ENCODE measurements at places on chromosomes 2 and 18.

DNA sequence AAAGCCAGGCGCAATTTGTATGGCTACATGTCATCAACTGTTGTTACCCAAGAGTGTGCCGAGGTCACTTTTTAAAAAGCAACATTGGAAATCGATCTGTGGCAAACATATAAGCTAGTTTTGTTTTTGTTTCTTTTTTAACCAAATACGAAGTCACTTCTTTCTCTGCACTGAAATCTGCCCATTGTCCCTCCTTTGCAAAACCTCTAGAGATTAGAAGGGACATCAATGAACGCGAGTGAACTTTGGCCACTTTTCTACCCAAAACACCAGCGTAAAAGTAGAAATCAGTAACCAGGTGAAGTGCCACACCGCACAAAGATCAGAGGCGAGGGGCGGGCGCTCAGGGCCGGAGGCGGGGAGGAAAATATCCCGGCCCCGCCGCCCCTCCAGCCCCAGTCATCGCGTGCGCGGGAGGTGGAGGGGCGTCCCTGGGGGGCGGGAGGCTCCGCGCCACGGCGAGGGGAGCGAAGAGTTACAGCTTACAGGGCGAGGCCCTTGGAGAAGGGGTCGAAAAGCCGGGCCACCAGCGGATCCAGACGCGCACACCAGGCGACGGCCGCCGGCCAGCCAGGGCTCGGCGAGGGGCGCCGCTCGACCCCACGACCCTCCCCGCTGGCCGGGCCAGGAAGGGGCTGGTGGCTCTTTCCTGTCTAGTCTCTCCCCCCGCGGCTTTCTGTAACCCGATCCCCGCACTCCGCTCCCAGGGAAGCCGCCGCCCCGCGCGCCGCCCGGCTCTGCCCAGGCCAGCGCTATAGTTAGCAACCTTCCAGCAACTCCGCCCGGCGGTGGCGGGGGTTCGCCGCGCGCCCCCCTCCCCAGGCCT is 993 bp downstream of the RBMS1 start:
- DNase-seq, result peak; percentile 67

DNA sequence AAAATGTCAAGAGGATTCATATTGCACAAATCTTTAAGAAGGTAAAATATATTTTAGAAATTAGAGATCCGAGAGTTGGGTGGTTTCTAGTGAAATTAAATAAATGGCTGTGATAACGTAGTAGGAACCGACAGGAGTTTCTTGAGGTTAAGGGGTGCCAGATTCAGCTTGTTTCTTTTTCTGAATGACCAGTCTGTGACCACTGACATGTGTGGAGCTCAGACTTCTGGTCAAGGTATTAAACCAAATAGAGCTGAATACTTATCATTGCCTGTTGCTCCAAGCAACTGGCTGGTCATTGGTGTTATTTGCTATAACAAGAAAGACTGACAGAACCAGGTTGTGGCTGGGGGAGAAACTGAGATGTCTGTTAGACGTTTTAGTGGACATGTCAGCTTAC is 408.2 kb upstream of the HS6ST1 start:
- no peak for DNase-seq

GRCh38 chr2:27720004-27720551 is 51.4 kb upstream of the MRPL33 start:
- peak; percentile 65 for DNase-seq

DNA sequence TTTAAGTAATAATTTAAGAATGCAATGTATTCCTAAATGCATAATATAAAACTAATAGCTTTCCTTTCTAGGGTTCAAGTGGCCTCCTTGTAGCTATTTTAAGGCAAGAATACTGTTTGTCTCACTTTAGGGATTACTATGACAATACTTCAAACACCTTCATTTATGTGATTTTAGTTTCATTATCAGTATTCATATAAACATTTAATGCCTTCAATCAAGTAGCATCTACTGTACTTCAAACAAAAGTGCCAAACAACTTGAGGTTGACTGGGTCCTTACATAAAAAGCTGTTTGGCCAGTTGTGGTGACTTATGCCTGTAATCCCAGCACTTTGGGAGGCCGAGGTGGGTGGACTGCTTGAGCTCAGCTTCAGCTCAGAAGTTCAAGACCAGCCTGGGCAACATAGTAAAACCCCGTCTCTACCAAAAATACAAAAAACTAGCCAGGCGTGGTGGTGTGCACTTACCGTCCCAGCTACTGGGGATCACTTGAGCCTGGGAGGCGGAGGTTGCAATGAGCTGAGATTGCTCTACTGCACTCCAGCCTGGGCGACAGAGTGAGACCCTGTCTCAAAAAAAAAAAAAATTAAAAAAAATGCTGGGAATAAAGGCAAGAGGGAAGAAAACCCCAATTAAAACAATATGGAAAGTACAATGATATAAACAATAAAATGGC is 9.3 kb downstream of the MEX3C start:
- no peak for DNase-seq

DNA sequence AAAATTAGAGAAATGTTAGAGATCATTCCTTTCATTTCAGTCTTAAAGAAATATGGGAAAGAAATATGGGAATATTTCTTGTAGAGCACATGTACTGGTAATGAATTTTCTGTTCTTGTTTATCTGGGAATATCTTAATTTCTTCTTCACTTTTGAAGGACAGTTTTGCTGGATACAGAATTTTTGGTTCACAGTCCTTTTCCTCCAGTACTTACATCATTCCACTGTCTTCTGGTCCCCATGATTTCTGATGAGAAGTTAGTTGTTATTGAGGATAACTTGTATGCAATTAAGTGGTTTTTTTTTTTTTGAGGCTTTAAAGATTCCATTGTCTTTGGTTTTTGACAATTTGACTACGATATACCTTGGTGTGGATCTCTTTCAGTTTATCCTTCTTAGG is 11.0 kb downstream of the NEURL3 start:
- no peak for DNase-seq

DNA sequence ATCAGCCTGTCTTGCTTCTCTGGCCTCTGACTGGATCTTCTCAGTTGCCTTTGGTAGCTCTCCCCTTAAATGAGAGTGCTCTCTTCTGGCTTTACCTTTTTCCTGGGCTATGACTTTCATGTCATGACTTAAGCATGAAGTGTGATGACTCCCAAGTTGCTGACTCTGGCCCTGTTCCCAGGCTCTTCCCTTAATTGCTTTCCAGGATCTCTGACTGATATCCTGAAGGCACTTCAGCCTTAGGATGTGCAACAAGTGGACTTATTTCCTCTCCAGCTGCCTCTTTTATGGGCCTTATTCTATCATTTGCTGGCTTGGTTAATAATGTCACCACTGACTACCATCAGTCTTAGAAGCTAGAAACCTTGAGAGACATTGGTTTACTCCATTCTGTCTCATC is 17.4 kb downstream of the SEMA4F start:
- no peak for DNase-seq

GRCh38 chr2:558879-559278 is 118.3 kb downstream of the TMEM18 start:
- DNase-seq, result no peak

GRCh38 chr2:43462866-43463641 is 132.8 kb downstream of the THADA start:
- DNase-seq, result no peak

GRCh38 chr18:48922801-48923730 is 27.7 kb downstream of the SMAD7 start:
- no peak for DNase-seq

DNA sequence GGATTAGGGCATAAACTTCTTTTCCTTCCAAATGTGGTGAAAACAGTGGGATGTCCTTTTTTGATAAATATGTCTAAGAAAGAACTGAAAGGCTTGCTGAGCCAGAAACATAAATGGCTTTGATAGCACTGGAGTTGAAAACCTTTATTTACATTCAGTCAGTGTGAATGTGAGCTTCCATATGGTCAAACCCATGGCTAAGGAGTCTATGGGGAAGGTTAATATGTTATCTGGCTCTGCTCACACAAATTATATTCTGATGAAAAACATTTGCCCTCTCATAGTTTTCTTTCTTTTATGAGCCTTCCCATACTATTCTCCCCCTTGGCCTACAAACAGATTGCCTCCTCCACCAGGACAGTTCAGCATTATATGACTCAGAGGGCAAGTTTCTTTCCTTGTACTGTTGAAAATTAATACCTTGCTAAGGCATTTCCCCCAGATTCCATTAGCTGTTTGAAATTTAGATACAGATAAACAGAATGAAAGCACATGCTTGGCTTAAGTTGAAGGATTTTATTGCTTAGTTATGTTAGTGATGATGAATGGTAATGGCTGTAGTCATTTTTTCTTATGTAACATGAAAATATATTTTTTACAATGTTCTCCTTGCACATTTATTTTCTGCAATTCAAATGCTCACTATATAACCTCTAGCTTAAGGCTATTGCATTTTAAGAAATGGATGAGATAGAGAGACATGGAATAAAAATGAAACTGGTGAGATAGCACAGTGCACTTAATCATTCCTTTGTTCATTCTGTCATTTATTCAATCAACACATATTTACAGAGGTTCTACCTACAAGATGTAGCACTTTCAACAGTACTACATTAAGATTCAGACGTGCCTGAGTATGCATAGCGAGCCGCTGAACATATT is 544.1 kb downstream of the LRRTM4 start:
- no peak for DNase-seq

DNA sequence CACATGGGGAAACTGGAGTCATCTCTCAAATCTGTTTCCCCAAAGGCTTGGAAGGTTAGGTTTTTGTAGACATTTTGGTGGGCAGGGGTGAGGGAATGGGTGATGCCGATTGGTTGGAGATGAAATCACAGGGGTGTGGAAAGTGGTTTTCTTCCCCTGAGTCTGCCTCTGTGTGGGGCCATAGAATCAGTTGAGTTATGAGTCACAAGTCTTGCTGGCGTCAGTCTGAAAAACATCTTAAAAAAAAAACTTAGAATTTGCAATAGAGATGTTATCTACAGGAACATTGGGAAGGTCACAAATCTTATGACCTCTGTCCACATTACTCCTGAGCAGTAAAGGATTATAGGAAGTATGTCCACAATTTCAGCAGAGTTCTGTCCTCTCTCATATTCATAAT is 314.6 kb downstream of the CNTNAP5 start:
- DNase-seq, result no peak

- DNase-seq, result no peak
These were observed 1.2 kb downstream of the MAL start for GRCh38 chr2:95026471-95027368.

- DNase-seq, result no peak
These were observed 74.8 kb upstream of the FRZB start for GRCh38 chr2:182941121-182941722.

- no peak for DNase-seq
These were observed 22.6 kb downstream of the TCF23 start for GRCh38 chr2:27171351-27171848.

- no peak for DNase-seq
These were observed 152.1 kb downstream of the THSD7B start for GRCh38 chr2:136917411-136917881.

DNA sequence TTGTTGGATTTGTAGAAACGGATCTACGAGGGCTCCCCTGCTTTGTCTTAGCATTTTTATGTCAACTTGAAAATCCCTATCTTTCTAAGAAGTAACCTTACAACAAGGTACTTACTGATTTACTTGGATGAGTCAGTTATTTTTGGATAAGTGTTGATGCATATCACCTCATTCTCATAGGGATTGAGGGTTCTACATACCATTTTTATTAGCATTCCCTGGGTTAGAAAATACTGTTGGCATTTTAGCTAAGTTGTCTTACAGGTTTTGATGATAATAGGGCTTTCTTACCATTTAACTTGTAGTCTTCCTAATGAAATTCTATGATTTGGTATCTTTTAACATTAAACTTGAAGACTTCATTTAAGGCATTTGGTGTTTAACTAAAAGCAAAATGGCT is 125.2 kb downstream of the UBE2E3 start:
- no peak for DNase-seq

GRCh38 chr2:27765621-27766286 is 5.8 kb upstream of the MRPL33 start:
- peak; percentile 32 for DNase-seq

- no peak for DNase-seq
These were observed 104.4 kb downstream of the NOL4 start for GRCh38 chr18:34120294-34120693.

- DNase-seq, result no peak
These were observed 29.7 kb downstream of the SLC4A5 start for GRCh38 chr2:74313497-74313896.

DNA sequence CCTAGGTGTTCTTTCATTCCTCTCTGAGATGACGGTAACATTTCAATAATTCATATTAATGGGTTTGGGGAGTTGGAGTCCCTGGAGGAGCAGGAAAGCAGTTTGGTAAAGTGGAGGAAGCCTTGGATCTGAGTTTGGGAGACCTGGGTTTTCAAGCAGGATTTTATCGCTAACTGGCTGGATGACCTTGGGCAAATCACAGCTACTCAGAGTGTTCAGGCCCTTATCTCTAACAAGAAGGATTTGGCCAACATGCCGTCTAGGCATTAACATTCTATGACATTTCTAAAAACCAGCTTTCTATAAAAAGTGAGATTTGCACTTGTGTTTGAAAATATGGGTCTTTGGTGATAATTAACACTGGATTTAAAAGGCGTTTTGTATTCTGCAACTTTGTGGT is 59.7 kb upstream of the MEX3C start:
- no peak for DNase-seq

DNA sequence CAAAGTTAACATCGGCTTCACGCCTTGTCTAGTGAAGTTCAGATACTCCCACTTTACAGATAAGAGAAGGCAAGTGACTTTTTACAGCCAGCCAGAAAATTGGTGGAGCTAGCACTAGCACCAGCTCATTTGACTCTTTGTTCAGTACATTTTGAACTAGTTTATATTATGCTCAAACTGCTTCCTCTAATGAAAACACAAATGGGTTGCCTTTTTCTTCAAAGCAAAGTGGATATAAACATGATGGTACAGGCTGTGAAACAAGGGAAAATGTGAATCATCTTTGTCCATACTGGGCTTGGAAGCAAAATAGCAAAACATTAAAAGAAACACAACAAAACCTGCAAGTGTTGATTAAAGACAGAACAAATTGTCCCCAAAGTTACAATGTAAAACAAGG is 99.6 kb upstream of the LHCGR start:
- DNase-seq, result no peak

GRCh38 chr2:182522972-182523473 is 96.2 kb upstream of the PDE1A start:
- no peak for DNase-seq

DNA sequence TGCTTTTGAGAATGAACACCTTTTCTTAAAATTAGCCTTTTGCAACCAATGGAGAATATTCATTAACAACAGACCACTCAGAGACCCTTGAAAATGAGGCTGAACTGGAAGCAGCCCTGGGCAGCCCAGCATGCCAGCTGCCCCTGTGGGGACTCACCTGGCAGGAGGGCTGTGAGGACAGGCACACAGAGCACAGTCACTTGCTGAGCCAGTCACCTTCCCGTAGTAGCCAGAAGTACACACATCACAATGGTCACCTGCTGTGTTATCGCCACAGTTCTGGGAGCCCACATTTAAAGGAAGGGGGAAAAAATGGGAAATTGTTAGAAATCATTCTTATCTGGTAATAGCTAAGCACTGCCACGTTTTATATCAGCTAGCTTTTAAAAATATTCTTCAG is 115.5 kb downstream of the LAMA1 start:
- no peak for DNase-seq

GRCh38 chr2:195656161-195656858 is 716 bp upstream of the SLC39A10 start:
- no peak for DNase-seq

- DNase-seq, result no peak
These were observed 201.7 kb downstream of the MREG start for GRCh38 chr2:215811409-215812345.

All from activated naive CD4-positive, alpha-beta T cell treated with anti-CD3 and anti-CD28 coated beads, Interleukin-2, amount 50 U/mL, for 72 hours (primary cell).